IMR-90 (cell line): ENCODE measurements at places on chromosomes 1 and 21. TPM values are rescaled to one million over a fixed set of nuclear protein-coding genes. Genes with fewer than 3 reads are reported as not detected.

GRCh38 chr1:32728413-32729077, 26.0 kb upstream of the SYNC start:
- DNase-seq: peak; percentile 0

DNA sequence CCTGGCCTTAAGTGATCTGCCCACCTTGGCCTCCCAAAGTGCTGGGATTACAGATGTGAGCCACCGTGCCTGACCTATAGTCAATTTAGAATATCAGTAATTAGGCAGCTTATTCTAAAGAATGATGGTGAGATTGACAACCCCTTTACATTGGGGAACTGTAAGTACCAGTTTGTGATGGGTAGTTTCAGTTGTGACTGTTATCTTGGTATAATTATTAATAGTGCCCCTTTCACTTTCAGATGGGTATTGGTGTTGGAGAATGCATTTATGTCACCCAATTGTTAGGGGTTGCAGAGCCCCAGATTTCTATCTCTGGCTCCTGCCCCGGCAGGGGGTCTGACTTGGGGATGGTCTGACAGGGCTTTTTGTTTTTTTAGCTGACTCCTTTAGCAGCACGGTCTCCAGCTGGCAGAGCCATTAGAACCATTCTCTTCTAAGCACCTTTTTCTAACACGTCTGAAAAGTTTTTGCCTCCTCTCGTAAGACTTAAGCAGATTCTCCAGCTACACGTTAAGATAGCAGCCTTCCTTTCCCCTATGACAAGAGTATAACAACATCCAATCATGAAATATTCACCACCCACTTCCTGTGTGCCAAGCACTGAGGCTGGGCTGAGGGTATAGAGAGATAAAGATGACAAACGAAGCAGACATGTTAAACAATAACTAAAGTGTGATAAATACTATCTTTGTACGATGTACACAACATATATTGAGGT, 157.8 kb downstream of the SDCCAG8 start:
- DNase-seq: no peak

DNA sequence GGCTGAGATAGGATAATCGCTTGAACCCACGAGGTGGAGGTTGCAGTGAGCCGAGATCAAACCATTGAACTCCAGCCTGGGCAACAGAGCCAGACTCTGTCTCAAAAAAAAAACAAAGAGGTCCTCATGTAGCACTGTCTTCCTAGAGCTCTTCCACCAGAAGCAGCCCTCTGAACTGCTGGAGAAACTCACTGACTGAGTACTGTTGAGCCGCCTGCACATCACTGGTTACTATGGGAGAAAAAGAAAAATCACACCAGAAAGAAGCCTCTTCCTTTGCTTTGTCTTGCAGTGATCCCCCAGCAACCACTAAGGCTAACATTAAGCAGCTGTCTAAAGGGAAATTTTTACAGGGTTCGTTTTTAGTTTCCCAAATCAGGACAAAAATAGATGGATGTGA, 112.9 kb upstream of the LYPLAL1 start:
- no peak for DNase-seq

GRCh38 chr1:219177363-219177762, 3.7 kb downstream of the LYPLAL1 start:
- no peak for DNase-seq

- no peak for DNase-seq
These were observed 804.4 kb downstream of the BRINP3 start for GRCh38 chr1:189673217-189673616.

DNA sequence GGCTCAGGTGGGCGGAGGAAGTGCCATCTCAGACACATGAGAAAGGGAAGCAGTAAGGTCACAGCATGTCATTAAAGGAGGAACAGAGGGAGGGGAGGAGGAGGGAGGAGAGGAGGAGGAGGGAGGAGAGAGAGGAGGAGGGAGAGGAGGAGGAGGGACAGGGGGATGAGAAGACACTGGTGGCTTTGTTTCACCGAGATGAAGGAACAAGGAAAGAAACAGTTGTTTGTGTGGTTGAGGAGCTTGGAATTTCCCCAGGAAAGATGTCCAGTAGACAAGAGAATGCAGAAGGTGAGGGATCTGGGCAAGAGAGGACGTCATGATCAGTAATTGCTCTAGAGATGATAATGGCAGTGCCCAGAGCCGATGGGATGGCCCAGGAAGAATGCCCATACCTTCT, 97.7 kb downstream of the AJAP1 start:
- DNase-seq: no peak

GRCh38 chr21:36004441-36004840, 55.9 kb downstream of the SETD4 start:
- DNase-seq: peak; percentile 16

GRCh38 chr21:26332867-26333266, 162.3 kb upstream of the APP start:
- no peak for DNase-seq

DNA sequence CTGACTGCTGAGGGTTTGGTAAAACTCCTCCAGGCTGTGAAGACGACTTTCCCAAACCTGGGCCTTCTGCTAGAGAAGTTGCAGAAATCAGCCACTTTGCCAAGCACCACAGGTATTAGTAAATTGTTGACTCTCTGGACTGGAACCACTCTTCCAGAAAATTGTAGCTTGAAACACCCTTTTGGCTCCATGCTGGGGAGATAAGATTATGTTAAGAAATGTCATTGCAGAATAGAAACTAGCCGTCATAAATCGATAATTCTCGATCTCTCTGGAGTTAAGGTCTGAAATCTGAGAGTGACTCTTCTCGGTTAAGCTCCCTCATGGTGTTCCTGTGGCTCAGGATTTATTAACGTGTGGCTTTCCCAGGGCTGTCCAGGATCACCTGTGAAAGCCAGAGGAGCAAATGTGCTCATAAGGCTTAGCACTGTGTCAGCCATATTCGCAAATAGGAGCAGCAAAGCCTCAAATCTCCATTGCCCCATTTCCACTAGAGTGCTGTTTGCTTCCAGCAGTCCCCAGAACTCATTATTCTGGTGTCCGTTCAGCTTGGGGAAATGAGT, 54.6 kb downstream of the ZBTB40 start:
- no peak for DNase-seq

Gene SLAMF8
- total RNA-seq: not detected in 2 replicates

Gene MLLT11
- 3.6 and 5.3 TPM in 2 replicates for total RNA-seq
